ENCODE measurements at places on chromosomes 13 and 19.

GRCh38 chr13:23656637-23657371 is 86.6 kb downstream of the TNFRSF19 start:
- DNase-seq: no peak

- DNase-seq: no peak
Measured at GRCh38 chr13:43626994-43627393, 159.8 kb downstream of the ENOX1 start.

- DNase-seq: no peak
Measured at GRCh38 chr19:49896863-49897621, at the start of gene IL4I1. IL4I1 (minus strand) TSS chr19:49896887; CDS start chr19:49896160, 727 bp downstream.

GRCh38 chr19:53088091-53088490 is 15.1 kb downstream of the ZNF160 start:
- no peak for DNase-seq

- DNase-seq: no peak
Measured at GRCh38 chr19:6068711-6069110, 41.6 kb downstream of the RFX2 start.

GRCh38 chr13:19726611-19727010 is 56.1 kb downstream of the PSPC1 start:
- no peak for DNase-seq

DNA sequence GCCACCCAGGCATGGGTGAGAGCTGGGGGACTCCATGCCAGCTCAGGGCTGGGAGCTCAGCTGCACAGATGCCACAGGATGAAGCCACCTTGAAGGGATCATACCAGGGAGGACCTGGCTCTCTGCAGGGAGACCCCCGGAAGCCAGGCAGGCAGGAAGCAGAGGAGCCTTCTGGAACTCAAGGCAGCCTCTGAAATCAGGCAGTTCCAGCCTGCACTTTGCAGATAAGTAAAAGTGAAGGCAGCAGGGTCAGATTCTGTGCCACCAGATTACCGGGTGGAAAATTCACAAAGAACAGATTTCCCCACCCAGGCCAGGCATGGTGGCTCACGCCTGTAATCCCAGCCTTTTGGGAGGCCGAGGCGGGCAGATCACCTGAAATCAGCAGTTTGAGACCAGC is 2.5 kb downstream of the TMEM259 start:
- no peak for DNase-seq

Measured in epithelial cell of esophagus (primary cell).